ENCODE measurements at places on chromosomes 7 and 10.

GRCh38 chr7:151780631-151781030, 96.3 kb downstream of the PRKAG2 start:
- DNase-seq = no peak

- DNase-seq = no peak
These were observed 870 bp downstream of the ANK3 start for GRCh38 chr10:60388709-60389301.

DNA sequence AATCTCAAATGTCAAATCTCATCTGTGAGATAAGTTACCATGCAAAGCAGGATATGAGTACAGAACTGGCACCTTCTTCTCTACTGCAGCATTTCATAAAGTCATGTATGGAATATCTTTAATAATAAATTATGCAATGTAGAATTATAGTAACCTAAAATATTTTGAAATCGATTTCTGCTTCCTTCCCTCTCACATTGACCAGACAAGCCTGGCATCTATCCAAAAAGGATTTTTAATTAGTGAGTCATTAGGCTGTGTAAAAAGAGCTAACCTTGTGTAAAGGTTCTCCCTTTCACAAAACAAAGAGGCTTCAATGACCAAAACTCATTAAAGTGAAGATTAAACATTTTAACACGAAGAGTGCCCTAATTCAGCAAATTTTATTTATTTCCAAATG, 48.8 kb upstream of the EXOC6 start:
- DNase-seq = no peak

DNA sequence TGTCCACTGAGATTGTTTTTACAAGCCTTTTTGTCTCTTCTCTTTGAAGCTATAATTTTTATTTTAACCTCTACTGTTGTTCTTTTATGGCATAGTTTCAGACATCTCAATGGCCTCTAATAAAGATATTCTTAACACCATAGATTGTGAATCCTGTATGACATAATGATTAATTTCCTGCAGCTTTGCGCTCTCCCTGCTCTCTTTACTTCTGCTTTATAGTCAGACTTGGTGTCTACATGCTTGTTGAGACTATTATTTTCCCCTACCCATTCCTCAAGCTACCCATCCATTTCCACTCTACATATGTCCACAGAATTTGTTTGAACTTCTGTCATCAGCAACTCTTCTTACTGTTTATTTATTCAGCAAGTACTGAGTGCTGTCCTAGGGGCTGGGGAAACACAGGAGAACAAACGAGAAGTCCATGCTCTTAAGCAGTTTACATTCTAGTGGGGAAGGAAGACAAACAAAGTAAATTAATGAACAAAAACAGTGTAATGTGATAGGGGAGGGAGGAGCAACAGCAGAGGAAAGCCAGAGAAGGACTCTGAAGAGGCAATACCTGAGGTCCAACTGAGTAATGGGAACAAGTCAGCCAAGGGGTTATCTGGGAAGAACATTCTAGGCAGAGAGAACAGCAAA, 110.1 kb downstream of the CDK14 start:
- no peak for DNase-seq

GRCh38 chr7:12401538-12402364, 1.9 kb downstream of the VWDE start:
- DNase-seq = no peak

DNA sequence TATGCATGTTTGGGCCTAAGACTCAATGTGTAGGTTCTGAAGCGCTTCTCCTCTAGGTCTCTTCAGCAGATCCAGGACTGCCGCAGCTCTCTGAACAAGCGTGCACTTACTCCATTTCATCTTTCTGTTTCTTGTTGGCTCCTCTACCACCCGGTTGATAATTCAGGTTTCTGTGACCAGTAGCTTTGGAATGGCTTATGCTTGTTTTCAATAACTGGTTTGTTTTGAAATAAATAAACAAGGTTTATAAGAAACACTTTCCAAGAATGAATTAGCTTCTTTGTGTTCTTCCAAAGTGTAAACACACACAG, 1.5 kb downstream of the MDFIC start:
- no peak for DNase-seq

GRCh38 chr7:43037531-43037930, 74.9 kb upstream of the HECW1 start:
- DNase-seq = no peak

DNA sequence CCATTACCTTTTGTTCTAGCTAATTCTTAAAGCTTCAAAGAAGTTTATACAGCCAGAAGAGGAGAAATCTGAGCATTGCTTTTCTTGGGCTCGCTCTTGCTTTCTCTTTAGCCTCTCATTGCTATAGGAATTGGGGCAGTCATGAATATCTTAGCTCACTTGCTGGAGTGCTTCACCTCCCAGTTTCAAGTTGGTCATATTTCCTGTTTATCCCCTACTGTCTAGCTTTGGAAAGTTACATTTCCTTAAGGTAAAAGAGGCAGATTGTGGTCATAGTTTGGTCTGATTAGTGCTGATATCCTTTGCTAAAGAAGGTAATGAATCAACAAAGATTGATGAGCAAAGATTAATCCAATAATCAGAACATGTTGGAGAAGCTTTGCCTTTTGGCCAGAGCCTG, 77.7 kb upstream of the GLI3 start:
- DNase-seq = no peak

DNA sequence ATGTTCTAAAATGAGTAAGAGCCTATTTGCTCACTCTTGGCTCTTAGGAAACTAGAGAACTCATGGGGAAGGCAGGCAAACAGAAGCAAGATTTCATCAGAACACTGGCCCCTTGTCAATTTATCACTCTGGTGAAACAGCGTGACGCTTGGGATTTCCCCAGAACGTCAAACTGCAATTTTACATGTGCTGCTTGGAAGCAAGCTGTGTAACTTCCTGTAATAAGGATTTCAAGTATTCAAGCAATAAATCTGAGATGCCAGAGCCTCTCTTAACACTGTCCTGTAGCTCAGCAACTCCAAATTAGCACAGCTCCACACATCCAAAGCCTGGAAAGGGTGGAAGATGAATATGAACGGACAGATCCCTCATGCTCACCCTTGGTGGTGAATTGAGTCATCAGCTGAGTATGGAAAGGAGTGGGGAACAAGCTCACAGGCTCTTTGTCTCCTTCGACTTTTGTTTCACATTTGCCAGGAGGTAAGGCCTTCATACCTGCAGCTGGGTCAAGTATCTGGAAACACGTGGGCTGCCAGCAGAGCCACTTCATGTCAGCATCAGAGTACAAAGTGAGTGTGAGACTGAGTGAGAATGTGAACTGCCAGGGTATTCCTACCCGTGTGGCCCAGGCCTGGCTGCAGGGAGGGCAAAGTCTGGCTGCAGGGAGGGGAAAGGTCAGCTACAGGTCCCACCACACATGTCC, 140.4 kb upstream of the NAMPT start:
- DNase-seq = peak; percentile 51

GRCh38 chr10:45000752-45001380, at the start of gene ZNF22:
Gene ZNF22, plus strand, starts transcription at chr10:45000923. Its CDS starts 2,446 bp downstream, at chr10:45003369.
- peak; percentile 54 for DNase-seq

DNA sequence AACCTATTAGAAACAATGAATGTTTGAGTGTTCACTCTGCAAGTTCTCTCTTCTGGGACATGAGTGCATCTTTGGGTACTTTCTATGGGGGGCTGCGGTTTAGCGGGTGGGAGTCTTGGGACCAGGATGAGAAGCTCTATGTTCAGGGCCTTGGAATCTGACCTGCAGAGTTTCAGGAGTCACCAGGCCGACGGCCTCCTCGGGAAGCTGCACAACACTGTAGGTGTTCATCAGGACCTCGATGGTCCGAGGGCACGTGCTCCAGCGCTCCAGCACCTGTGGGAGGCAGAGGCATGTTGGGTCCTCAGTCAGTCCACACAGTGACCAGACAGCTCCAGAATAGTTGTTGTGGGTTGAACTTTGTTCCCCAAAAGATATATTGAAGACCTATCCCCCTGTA, 8.9 kb upstream of the GBX1 start:
- no peak for DNase-seq

GRCh38 chr10:70698211-70698610, 25.9 kb downstream of the ADAMTS14 start:
- DNase-seq = no peak

DNA sequence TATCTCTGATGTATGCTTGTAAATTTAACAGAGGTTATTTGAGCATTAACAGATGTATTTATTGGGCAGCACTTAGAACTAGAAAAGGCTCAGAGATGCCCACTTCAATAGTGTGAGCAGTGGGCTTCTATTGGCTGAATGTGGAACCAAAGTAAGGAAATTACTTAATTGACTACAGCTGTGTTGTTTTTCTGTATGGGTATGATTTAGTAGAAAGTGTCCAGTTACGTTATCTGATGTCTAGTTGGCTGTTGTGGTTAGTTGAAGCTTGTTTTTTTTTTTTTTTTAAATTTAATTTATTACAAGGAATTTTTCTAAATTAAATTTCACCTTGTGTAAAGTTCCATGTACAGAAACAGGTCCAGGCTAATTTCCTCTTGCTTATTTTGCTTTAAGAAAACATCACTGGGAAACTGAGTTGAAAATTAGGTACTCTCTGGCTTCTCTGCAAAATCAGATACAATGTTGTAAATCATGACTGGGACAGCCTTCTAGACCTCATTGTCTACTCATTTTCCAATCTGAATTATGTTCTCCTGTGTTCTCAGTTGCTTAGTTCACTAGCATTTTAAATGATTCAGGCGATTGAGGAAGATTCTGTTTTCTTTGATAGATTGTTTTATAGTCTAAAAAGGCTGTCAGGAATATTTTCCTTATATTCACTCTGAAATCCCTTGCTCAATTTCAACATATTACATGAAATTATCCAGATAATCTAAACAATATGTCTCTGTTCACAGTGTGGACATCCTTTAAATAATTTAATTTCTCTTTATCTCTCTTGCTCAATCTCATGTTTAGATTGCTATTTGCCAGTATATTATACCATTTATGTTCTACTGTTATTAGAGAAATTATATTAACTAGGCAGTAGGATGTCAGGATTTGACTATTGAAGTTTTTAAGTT, 53.0 kb downstream of the PHF14 start:
- no peak for DNase-seq

- no peak for DNase-seq
These were observed 580.4 kb downstream of the MAGI2 start for GRCh38 chr7:78873117-78873516.

DNA sequence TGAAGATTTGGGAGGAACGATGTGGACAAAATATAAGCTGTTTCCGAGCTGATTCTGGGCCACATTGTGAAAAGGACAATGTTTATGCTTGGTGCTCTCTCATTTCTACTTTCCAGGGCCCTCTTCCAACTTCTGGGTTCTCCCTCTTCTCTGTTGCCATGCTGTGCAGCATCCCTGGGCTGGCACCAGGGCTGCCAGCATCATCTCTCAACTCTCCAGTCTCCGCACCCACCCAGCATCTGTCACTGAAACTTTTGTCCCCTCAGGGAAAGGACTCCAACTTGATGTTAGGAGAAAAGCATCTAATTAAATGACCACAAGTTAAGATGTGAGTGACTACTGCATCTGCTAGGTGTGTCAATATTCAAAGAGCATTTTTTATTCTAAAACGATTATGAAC, 26.7 kb downstream of the CFAP58 start:
- DNase-seq = no peak

DNA sequence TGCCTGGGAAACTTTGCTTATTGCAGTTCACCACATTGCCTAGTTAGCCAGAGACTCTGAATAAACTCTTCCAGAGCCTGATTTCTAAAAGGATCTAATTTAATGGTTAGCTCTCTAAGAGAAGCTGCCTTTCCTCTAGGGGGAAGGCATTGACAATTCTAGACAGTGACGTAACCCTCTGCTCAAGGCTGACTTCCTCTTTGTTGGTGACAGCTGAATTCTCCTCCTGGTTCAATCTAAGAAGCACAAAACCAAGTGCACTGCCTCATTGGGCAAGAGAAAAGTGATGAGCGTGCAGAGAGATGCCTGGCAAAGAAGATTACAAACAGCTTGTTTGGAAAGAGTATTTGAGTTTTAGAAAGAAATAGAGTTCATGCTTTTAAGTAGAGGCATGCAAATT, 102.7 kb downstream of the MACC1 start:
- no peak for DNase-seq

DNA sequence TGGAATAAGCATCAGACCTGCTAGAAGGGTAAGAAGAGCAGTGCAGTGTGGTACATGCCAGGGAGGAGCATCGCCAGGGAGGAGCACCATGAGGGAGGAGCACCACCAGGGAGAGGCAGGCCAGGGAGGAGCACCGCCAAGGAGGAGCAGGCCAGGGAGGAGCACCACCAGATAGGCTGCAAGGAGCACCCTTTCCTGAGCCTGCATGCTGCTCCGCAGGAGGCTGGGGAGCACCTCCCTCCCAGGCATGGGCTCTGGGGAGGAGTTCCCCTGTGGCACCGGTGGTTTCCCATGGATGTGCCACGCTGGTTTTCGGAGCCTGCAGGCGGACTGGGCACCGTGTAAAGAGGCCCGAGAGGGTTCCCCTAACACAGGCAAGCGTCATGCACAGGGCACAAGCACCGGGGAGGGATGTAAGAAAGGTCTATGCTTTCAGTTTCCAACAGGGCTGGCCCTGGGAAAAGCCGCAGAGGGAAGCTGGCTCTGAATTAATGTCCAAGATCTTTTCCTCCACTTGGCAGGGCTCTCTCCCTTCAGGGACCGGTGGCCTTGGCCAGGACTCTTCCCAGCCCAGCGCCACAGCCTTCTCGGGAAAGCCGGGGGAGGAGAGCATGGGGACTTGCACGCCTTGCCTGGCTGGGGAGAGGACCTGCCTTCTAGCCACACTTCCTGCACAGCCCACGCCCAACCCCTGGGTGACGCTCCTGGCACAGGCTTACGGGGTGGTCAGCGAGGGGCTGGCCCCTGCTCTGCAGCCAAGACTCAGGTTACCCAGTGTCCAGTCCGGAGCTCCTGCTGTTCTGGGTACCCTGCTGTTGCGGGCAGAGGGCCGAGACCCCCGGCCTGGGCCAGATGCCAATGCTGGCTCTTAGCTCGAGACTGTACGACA, 11.5 kb upstream of the GPER1 start:
- no peak for DNase-seq

- no peak for DNase-seq
These were observed 23.0 kb downstream of the TMEM120A start for GRCh38 chr7:75971309-75971960.

DNA sequence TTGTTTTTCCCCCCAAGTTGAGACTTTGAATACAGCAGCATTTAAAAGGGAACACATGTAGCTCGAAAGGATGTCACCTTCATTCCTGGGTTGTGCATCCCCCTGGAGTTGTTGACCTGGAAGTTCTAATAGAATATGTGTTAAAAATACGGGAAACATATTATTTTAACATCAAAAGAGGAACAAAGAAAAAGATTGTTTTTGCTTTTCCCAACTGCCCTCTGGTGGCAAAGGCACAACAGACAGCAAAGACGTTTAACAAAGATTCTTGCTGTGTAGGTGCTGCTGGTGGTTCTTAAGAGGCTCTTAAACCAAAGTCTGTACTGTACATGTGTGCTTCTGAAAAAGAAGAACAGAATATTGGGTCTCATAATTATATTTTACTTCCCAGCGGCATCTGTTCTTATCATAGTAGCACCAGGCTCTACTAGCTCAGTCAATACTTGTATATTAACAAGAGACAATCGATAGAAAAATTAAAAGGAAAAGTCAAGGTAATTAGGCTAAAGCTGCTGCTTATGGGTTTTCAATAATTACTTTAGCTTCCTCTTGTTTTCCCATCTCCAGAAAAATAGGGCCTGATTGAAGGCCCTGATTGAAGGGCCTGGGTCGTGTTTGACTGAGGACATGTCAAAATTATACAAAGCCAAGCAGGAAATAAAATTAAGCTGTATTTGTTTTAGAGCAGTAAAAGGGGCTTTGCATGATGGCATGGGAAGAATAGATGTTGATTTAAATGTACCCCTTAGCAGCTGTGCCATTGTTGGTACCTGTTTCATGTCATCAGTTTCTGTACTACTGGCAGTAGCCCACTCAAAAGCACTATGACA, 384.2 kb upstream of the LRGUK start:
- DNase-seq = no peak

- DNase-seq = no peak
These were observed 7.1 kb downstream of the CLCN1 start for GRCh38 chr7:143322760-143323633.

Measured in activated CD8-positive, alpha-beta memory T cell treated with anti-CD3 and anti-CD28 coated beads for 48 hours (primary cell).